ENCODE measurements at places on chromosomes 16 and 17.

GRCh38 chr16:62692685-62693084, 656.4 kb upstream of the CDH8 start:
- DNase-seq, result no peak

DNA sequence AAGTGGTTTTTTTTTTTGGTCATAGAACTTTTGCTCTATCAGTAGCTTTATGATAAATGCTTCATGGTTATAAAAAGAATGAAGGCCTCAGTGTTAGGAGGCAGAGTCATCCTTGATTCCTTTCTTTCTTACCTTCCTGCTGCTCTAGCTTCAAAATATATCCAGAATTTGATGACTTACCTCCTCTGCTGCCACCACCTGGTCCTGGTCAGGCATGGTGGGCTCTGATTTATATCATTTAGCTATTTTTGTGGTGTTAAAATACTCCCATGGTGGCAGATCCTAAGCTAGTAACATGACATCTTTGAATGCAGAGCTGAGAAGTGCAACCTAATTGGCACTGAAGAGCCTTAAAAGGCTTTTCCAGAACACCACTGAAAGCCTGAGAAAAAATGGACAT, 508.8 kb upstream of the CDH8 start:
- DNase-seq, result no peak

DNA sequence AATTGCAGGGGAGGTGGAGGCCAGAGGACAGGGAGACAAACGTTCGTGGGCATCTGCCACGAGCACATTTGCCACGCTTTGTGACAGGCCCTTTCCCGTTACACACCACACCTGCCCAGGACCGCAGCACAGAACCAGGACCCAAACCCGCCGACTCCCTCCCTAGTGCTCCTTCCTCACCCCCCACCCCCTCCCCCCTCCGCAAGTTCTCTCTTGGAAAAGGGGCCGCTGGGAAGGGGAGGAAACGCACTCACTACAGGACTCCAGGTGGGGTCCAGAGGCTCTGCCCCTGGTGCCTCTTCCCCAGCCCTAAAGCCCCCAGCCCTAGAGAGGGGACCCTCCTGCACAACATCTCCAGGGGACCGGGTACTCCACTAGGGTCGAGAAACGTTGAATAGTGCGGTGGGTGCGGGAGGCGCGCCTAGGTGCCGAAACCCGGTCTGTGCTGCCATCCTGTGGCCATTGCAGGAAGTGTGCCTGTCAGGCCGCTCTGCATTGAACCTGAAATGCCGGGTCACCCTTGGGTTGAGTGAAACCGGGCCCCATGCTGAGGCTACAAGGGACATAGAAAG, 21.9 kb upstream of the EIF1 start:
- peak; percentile 28 for DNase-seq

DNA sequence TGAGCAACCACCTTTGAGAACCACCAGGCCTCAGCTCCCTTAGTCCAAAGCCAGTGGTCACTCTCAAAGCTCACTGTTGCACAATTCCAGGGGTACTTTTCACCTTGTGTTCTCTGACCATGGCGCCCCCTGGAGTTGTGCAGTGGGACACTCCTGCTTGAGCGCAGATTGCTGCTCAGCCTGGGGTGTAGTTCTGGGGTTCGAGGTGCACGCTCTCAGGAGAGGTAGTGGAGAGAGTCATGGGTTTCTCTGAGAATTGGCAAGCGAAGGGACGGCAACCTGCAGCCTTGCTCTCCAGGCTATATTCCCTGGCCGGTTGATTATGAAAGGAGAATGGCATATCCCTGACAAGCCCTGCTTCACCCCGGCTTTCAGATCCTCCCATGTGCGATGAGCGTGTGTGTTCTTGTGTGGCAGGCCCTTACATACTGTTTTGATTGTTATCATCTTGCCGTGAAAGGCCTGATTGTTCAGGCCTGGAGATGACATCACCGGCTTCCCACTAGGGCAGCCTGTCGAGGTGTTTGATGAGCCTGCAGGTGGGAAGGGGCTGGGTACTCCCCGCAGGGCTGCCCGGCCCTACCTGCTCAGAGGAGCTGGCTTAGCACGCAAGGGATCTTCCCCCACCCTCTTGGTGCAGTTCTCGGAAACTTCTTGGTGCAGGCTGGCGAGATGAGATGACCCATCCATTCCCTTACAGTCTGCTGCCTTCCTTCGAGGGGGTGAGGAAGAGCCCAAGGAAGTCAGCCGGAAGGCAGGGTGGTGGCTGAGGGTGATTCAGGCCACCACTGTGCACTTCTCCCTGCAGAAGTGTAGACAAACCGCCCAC, 431.2 kb downstream of the SLC39A11 start:
- no peak for DNase-seq

DNA sequence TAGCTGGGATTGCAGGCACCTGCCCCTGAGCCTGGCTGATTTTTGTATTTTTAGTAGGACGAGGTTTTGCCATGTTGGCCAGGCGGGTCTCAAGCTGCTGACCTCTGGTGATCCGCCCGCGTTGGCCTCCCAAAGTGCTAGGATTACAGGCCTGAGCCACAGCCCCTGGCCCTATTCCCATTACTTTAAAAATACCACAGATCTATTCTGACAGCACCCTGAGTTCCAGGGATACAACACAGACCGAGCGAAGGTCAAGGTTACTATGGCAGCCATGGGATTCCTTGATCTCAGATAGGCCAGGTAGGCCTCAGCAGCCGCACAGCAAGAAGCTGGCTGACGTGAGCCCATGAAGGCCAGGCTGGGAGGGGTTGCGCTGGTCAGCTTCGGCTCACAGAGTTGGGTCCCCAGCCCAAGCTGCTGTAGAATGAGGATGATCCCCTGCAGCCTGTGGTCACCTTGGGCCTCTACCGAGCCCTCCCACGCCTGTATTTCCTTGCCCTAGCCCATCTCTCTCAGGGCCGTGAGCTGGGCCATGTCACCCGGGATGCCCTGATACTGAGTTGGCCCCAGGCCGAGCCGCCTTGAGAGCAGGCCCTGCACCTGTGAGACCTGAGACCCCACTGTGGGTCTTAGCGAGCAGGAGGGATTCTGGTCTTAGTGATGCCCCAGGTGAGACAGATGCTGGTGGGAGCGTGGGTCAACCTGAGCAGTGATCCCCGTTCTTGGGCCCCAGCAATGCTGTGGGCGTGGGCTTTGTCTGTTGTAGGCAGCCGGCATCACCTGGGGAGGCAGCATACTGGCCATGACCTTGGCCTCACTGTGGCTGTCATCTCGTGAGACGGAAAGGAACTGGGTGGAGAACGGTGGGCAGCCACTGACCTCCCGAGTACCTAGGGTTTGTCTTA, 16.9 kb upstream of the RNF213 start:
- no peak for DNase-seq

GRCh38 chr16:68037841-68038597, 14.9 kb downstream of the DUS2 start:
- DNase-seq, result no peak

GRCh38 chr17:42058063-42058462, 7.7 kb upstream of the C17orf113 start:
- DNase-seq, result no peak

- DNase-seq, result no peak
Measured at GRCh38 chr17:48605409-48605919, 678 bp upstream of the HOXB6 start.

- DNase-seq, result no peak
Measured at GRCh38 chr16:73768786-73769203, 527.8 kb upstream of the PSMD7 start.

- no peak for DNase-seq
Measured at GRCh38 chr16:23013484-23013883, 135.8 kb downstream of the USP31 start.

DNA sequence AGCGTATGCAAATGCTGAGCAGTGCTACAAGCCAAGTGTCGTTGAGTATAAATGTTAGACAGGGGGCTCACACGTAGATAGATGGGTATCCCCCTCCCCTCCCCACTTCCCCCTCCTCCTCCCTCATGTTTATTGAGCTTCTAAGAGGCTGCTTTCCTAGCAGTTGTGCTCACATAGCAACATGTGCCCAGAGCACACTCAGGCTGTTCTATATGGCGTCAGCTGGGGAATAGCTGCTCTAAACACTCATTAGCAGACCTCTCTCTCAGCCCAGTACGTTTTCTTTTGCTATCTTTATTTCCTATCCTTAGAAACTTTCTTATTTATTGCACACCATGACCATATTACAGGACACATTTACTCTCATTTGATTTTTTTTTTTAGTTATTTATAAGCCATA, 1.8 kb downstream of the KCNJ2 start:
- peak; percentile 54 for DNase-seq

DNA sequence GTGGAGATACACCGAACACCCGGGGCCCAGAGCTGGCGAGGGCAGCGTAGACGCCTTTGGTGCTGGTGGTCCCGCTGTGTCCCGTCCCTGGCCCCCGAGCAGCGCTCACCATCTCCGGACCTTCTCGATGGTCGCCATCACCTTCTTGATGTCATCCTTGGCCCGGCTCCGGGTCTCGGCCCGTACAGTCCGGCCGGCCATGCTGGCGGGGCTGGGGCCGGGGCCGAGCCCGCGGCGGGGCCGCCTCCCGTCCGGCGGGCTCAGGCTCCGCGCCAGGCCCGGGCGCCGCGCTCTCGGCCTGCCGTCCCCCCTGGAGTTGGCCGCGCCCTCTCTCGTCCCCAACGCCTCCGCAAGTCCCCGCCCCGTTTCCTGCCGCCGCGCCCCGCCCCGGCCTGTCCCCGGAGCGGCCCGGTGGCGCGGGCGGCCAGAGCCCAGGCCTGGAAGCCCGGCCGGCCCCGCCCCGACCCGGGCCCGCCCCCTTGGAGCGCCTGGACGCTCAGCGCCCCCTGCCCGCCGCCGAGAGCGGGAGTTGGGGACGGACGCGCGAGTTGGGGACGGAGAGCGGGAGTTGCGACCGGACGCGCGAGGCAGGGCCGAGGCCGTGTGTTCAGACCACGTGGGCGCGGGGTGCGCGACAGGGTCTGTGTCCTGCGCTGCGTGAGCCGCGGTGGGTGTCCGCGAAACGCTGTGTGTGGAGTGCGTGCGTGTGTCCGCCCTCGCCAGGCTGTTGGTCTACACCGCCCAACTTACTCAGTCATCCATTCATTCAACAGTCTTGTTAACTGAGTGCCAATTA, at the start of gene BCL7C:
TSS of gene BCL7C (minus strand) at position 334 of the 796 bp plus-strand sequence. CDS start at position 201, 133 bp downstream.
- peak; percentile 61 for DNase-seq

DNA sequence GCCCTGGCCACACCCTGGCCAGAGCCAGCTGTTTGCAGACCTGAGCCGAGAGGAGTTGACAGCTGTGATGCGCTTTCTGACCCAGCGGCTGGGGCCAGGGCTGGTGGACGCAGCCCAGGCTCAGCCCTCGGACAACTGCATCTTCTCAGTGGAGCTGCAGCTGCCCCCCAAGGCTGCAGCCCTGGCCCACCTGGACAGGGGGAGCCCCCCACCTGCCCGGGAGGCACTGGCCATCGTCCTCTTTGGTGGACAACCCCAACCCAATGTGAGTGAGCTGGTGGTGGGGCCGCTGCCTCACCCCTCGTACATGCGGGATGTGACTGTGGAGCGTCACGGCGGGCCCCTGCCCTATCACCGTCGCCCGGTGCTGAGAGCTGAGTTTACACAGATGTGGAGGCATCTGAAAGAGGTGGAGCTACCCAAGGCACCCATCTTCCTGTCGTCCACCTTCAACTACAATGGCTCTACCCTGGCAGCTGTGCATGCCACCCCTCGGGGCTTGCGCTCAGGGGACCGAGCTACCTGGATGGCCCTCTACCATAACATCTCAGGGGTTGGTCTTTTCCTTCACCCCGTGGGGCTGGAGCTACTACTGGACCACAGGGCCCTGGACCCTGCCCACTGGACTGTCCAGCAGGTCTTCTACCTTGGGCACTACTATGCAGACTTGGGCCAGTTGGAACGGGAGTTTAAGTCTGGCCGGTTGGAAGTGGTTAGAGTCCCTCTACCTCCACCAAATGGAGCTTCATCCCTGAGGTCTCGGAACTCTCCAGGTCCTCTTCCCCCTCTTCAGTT, 578 bp downstream of the AOC2 start:
- DNase-seq, result no peak

DNA sequence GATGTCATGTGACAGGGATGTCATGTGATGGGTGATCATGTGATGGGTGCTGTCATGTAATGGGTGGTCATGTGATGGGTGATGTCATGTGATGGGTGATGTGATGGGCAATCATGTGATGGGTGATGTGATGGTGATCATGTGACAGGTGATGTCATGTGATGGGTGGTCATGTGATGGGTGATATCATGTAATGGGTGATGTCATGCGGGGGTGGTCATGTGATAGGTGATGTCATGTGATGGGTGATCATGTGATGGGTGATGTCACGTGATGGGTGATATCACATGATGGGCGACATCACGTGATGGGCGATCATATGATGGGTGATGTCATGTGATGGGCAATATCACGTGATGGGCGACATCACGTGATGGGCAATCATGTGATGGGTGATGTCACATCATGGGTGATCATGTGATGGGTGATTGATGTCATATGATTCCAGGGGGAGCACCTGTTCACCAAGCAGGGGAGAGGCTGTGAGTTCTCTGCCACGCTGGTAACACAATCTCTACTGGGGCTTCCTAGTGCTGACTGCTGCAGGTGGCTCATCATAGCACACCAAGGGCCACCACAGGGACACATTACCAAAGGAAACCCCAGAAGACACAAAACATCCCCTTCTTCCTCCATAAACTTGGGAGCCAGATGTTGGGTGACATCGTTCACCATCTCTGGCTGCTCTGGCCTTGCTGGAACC, 16.5 kb downstream of the CD300LB start:
- DNase-seq, result no peak

DNA sequence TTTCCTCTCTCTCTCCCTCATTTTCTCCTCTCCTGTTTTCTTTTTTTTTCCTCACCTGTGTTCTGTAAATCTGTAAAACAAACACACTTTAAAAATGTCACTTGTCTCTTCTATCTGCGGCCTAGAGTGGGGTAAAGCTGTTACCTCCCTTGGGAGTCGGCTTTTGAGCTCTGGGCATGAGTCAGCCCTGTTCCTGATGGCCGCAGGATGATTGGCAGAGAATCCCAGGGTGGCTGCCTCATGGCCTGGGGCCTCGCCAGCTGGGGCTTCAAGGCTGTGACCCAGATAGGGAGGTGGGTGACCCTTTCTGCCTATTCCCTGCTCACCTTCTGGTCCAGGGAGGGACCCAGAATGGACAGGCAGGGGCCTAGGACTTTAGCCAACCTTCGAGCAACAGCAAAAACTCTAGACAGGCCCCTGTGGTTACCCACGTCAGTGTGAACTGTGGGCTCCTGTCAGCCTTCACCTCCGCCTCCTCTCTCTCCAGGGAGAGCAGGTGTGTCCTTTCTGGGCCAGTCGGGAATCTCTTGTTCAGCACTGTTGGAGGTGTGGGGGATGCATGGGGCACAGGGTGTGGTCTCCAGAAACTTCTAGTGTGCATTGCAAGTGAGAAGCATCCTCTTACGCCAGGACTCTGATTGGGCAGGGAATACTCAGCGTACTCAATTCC, 87.4 kb downstream of the RAP1GAP2 start:
- no peak for DNase-seq

DNA sequence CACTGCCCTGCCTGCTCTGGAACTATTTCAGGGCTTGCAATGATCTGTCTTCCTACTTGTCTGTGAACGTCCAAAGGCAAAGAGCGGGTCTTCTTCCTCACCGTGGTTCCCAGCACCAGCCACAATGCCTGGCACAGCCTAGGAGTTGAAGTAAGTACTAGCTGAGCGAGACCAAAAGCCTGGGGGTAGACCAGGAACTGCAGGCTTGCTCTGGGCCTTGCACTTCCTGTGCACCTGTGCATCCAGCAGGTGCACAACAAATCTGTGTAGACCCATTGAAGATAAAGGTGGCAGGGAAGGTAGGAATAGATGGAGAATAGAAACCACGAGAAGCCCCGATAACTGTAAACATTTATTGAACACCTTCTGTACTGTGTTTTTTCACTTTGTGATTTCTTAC, 4.6 kb downstream of the FAM171A2 start:
- DNase-seq, result no peak

GRCh38 chr17:32015245-32016013, 8.2 kb downstream of the LRRC37B start:
- DNase-seq, result no peak

GRCh38 chr17:44001461-44001920, 2.9 kb upstream of the NAGS start:
- DNase-seq, result no peak

Measured in DMS 273 treated with DMSO at 0.1 percent for 48 hours (cell line).